ENCODE measurements at places on chromosomes 7 and 10. TPM values are rescaled to one million over a fixed set of nuclear protein-coding genes. Genes with fewer than 3 reads are reported as not detected.

Gene CADPS2
- total RNA-seq, result 41.5 TPM

Gene HACD1
- 30.3 TPM for total RNA-seq

Gene ACTR3C
- 17.7 TPM for total RNA-seq

Gene PLCE1
- total RNA-seq, result 10.8 TPM

GRCh38 chr7:157676001-157676400 is 339.2 kb downstream of the DNAJB6 start:
- H3K36me3 ChIP-seq, result no peaks in the 10 kb centered on the region
- no peak for DNase-seq
- peaks cover 60% of the 10 kb centered on the region for H3K27me3 ChIP-seq
- H3K4me1 ChIP-seq, result no peaks in the 10 kb centered on the region
- no peak overlapping the region for H3K27ac ChIP-seq

DNA sequence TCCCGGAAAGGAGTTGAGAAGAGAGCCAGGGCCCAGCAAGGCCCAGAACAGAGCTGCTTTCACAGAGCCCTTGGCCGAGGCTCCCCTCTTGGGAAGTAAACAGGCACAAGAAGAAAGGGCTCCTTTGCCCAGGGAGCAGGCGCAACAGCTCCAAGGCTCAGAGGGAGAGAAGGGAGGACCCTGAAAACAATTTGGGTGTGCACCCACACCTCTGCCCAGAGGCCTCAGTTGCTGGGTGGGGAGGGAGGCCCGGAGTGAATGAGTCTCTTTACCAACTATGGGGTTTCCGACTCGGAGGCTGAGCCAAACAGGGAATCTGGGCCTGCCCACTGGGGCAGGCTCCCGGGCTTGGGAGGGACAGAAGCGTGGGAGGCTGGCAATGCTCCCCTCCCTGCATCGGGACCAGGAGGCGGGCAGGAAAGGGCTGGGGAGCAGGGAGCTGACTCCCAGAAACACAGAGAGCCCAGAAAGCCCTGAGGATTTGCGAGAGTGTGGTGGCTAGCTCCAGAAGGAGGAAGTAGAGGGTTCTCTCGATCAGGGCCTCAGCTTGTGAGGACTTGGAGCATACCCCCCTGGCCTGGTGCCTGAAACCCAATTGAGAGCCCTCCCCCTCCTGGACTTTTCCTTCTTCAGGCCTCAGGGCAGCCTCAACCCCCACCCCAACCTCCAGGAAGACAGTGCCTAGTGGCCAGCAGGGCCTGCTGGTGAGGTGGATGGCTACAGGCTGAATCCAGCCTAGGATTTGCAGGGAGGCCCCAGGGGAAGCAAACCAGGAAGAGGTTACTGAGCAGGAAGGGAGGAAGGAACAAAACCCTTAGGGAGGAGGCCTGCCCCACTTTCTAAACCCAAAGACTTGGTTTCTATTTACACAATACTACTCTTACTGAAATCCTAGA is 6.2 kb downstream of the C10orf105 start:
- peaks cover 16% of the 10 kb centered on the region for H3K4me1 ChIP-seq
- peak; percentile 43 for DNase-seq
- H3K4me3 ChIP-seq, result no peak overlapping the region

DNA sequence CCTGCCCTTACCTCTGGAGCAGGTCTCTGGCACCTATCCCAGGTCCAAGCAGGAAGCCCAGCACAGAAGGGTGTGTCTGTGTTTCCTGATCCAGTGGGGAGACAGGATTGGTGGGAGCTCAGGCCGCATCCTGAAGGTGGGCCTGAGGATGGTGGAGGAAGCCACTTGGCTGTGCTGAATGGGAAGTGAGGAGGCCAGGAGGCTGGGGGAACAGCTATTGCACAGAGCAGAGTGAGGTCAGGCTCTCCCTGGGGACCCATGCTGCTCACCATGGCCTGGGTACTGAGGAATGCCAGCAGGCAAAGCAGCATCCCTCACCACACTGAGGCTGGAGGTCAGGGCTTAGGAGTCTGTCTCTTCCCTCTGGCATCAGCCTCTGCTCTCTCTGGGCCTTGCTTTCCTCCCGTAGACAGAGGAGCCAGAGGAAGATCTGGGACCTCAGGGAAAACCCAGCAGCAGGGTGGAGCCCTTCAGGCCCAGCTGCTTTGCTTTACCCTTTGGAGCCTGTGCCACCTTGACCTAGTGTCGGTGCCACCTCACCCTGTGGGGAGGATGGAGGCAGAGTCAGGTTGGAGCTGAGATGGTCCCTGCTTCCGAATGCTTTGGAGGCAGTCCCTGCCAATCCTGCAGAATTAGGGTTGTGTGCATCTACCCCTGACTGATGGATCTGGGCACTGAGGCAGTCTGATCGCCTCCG is 39.0 kb downstream of the CDH23 start:
- DNase-seq, result no peak
- H3K27ac ChIP-seq, result no peak overlapping the region
- no peaks in the 10 kb centered on the region for H3K36me3 ChIP-seq
- H3K4me1 ChIP-seq, result no peaks in the 10 kb centered on the region
- no peak overlapping the region for H3K4me3 ChIP-seq

DNA sequence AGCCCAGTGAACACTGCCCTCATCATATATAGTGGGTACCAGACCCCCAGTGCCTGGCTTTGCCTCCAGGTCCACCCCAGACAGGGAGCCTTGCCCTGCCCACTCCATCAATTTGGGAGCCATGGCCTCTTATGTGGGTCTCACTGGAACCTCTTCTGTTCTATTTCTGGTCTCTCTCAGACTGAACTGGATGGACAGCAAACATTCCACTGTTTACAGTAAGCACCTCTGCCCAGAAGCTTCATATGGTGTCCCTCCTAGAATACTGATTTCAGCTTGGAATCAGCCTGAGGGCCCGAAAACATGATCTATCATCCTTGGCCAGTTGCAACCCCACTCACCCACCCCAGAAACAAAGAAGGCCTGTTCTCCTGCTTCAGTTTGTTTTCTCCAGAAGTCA is 81.0 kb upstream of the SLF2 start:
- no peak overlapping the region for H3K27ac ChIP-seq
- peaks cover 29% of the 10 kb centered on the region for H3K4me1 ChIP-seq
- H3K36me3 ChIP-seq, result no peaks in the 10 kb centered on the region
- H3K27me3 ChIP-seq, result peaks cover 89% of the 10 kb centered on the region
- no peak for DNase-seq
- H3K4me3 ChIP-seq, result no peak overlapping the region

DNA sequence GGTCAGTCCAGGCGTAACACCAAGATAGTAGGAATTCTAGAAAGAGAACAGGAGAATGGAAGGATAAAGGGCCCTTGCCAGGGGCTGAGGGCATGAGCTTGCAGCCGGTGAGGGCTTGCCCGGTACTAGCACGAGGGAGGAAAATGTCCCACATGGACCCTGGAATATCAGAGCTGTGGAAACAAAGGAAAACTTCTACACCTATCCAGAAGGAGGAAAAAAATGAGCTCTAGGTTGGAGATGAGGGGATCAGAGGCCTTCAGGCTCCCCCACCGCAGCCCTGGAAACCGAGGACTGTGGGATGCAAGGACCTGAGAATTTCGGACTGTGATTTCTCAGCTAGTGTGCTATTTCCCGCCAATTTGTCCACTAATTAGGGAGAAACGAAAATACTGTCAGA is 22.1 kb downstream of the RAMP3 start:
- no peaks in the 10 kb centered on the region for H3K4me1 ChIP-seq
- peaks cover 4% of the 10 kb centered on the region for H3K27me3 ChIP-seq
- no peak overlapping the region for H3K4me3 ChIP-seq
- H3K36me3 ChIP-seq, result no peaks in the 10 kb centered on the region

DNA sequence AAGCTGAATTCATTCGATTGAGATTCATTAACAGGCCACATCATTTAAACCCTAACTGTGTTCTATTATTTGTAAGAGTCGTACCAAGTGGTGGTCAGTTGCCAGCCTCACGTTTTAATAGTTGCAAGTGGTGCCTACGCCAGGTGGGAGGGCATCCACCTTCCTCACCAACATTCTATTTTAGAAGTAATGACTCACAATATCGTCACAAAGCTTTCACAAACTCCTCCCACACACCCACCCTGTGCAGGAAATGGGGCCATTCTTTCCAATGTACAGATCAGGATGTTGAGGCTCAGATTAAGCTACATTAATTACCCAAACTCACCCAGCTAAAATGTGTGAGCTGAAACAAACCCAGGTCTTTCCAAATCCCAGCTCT is 77.3 kb upstream of the SAMD8 start:
- DNase-seq, result no peak
- H3K36me3 ChIP-seq, result no peaks in the 10 kb centered on the region
- H3K4me3 ChIP-seq, result no peak overlapping the region
- no peak overlapping the region for H3K27ac ChIP-seq
- H3K4me1 ChIP-seq, result no peaks in the 10 kb centered on the region

DNA sequence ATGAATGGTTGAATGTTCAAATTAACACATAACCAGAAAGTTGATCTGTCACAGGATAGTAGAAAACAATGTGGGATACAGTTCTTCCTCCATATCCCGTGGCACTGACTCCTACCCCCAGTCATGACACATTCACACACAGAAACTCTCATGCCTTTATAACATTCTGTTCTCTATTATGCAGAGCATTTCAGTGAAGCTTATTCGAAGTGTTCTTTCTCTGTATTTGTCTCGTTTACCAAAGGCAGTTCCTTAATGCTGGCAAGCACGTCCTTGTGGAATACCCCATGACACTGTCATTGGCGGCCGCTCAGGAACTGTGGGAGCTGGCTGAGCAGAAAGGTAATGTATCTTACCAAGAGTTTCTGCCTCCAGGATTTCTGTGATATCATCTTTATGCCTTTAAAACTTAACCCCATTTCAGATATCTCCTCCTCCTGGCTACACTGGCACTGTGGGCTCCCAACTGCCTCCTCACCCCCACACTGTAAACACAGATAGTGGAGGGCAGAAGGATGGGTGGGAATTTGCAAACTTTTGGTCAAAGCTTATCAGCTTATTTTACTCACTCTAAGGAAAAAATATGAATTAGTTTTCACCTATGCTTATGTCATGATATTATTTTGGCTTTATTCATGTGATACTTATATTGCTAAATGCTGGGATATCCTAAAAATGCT is 34.1 kb downstream of the BLVRA start:
- H3K4me1 ChIP-seq, result no peaks in the 10 kb centered on the region
- H3K36me3 ChIP-seq, result no peaks in the 10 kb centered on the region
- DNase-seq, result no peak
- no peaks in the 10 kb centered on the region for H3K27me3 ChIP-seq
- H3K4me3 ChIP-seq, result no peak overlapping the region

DNA sequence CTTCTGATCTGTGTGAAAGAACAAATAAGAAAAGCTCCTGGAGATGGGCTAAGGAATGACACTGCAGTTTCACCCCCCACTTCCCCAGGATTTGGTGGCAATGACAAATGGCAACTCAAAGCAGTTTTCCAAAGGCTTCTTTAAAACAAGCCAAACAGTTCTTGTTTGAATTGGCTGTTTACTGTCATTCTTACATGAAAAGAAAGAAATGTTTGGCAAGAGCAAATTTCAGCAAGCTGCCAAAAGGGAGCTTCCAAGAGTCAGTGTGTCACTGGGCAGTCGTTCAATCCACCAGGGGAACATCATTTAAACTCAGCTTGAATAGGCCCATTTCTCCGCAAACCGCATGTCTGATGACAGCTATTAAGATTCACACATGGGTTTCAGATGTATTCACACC is 119.0 kb upstream of the RHOBTB1 start:
- H3K27ac ChIP-seq, result no peak overlapping the region
- no peak for DNase-seq
- peaks cover 7% of the 10 kb centered on the region for H3K4me1 ChIP-seq
- no peaks in the 10 kb centered on the region for H3K36me3 ChIP-seq

GRCh38 chr7:1288390-1288995 is 55.8 kb downstream of the UNCX start:
- no peaks in the 10 kb centered on the region for H3K36me3 ChIP-seq
- no peak for DNase-seq
- H3K27me3 ChIP-seq, result peaks cover 35% of the 10 kb centered on the region
- H3K27ac ChIP-seq, result no peak overlapping the region
- H3K4me3 ChIP-seq, result no peak overlapping the region

- H3K4me3 ChIP-seq, result no peak overlapping the region
- no peaks in the 10 kb centered on the region for H3K4me1 ChIP-seq
- no peaks in the 10 kb centered on the region for H3K36me3 ChIP-seq
- DNase-seq, result no peak
Observed at GRCh38 chr10:120011359-120012130, 119.0 kb downstream of the SEC23IP start.

- H3K27me3 ChIP-seq, result no peaks in the 10 kb centered on the region
- no peak for DNase-seq
- H3K27ac ChIP-seq, result no peak overlapping the region
- H3K36me3 ChIP-seq, result no peaks in the 10 kb centered on the region
- H3K4me1 ChIP-seq, result no peaks in the 10 kb centered on the region
Observed at GRCh38 chr7:127628445-127628844, 10.5 kb upstream of the PAX4 start.
